Fibroblast of the conjunctiva (primary cell): ENCODE measurements at places on chromosomes 2 and 18.

GRCh38 chr18:28108814-28109213 lies 68.1 kb downstream of the CDH2 start:
- no peak for DNase-seq

GRCh38 chr2:171956135-171956825 lies 34.0 kb downstream of the HAT1 start:
- no peak for DNase-seq

DNA sequence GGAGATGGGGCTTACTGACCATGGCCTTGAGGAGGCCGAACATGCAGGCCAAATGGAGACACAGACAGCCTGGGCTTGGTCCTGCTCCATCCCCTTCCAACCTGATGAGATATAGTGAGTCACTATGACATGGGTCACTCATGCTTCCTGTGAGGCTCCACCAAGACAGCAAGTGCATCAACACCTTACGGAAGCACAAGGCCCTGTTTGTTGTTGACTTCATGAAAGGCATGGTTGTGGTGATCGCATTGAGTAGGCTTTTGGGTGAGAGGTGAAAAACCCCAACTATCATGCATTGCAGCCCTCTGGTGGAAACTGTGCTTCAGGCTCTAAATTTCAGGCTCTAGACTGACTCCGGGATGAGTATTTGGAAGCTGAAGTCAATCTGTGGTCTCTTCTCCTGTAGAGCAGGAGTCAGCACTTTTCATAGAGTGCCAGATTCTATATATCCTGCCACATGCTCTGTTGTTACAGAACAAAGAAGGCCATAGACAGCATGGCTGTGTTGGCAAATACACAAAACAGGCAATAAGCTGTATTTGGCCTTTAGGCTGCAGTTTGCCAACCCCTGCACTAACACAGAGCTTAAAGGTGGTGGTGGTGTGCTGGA lies 10.1 kb downstream of the IL37 start:
- DNase-seq = no peak

- DNase-seq = no peak
Measured at GRCh38 chr18:48868468-48869466, 82.0 kb downstream of the SMAD7 start.

GRCh38 chr2:134218414-134218813 lies 35.5 kb upstream of the MGAT5 start:
- DNase-seq = no peak

- DNase-seq = no peak
Measured at GRCh38 chr2:28334527-28334894, 58.1 kb upstream of the FOSL2 start.

DNA sequence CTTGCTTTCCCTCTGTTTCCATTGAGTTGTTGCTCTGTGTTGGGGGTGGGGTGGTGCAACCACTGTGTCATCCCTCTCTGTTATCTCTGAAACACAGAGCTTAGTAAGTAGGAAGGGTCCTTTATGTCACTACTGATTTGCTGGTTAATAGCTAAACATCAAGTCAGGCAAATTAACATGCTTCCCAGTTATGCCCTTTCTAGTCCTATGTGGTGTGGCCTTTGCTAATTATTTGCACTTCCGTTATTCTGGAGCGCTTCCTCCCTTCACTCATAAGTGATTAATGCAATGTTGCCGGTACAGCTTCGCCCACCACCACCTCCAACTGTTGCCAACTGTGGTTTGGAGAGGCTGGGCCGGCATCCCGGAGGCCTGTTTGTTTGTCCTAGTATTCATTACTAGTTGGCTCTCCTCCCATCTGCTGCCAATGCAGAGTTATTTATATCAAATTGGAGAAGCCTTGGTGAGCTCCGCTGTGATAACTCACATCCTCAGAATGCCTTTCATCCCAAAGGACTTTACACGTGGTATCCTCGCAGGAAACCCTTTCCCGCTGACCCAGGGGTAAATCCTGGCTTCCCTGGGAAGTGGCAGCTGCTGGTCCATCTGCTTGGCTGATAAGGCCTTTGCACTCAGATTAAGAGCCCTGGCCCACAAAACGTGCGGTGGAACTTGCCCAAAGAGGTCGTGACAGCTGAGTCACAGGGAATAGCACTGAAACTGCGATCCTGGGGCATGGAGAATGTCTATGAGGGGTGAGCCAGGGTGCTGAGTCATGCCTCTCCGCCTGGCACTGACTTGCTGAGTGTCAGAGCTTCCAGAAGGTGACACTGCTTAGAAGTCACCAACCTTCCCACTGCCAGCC lies 72.0 kb upstream of the ZCCHC2 start:
- peak; percentile 14 for DNase-seq

DNA sequence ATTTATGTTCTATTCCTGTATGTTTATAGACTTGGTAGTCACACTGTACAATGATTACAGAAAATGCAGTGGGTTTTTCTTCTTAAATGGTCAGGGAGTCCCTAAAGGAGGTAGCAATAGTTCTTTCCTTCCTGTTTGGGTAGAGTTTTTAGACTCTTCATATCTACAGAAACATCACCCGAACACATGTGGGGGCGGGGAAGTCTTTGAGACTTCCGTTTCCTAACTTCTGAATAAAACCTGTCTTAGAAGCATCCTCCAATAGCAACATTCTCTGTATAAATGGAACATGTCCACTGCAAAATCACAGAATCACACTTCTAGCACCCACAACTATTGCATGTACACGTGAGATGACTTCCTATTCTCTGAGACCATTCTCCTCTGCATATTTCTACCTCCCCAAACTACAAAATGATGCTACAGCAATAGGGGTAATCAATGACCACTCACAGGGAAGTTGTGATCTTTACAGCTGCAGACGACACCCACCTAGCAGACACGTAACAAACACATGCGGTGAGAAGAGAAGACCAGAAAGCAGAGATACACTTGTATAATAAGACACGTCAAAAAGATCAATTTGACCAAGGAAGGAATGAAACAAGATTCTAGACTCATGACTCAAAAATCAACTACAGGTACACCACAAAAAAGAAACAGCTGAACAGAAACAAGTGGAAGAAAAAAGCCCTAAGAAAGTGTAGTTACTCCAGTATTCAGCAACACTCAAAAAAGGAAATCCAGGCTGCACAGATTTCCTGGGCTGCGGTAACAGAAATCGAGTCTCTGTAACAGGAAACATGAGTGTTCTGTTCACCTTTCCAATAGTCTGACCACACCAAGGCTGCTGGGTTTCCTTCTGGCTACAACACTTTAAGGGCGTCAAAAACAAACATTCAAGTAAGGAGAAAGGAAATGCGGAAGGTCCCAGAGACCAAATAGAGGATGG lies 120.4 kb downstream of the ZNF516 start:
- no peak for DNase-seq

DNA sequence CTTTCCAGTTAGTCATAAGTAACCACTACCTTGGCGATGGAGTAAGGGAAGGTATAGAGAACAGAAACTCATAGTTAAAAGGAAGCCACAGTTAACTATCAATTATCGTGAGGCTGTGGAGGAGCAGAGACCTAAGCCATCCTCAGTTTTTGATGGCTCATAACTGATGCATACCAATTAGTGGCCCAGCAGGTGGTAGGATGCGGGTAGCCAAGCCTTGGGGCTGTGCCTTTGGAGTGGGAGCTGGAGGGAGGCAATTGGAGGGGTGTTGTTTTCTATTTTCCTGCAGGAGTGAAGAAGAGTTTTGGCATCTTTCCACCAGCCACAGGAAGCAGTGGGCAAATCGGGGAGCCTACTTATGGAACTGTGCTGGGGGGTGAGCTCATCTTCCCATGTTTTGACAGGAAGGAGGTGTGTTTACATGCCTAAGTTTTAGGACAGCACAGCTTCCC lies 194.8 kb downstream of the TPGS2 start:
- DNase-seq = no peak

- no peak for DNase-seq
Measured at GRCh38 chr2:164084066-164084465, 348.3 kb upstream of the FIGN start.

- no peak for DNase-seq
Measured at GRCh38 chr18:5627776-5628511, 84.1 kb upstream of the EPB41L3 start.

- no peak for DNase-seq
Measured at GRCh38 chr2:138744713-138745112, 35.5 kb downstream of the NXPH2 start.

GRCh38 chr2:38615237-38615636 lies 12.5 kb upstream of the HNRNPLL start:
- DNase-seq = no peak

GRCh38 chr2:112243233-112243632 lies 11.6 kb downstream of the ZC3H8 start:
- no peak for DNase-seq

DNA sequence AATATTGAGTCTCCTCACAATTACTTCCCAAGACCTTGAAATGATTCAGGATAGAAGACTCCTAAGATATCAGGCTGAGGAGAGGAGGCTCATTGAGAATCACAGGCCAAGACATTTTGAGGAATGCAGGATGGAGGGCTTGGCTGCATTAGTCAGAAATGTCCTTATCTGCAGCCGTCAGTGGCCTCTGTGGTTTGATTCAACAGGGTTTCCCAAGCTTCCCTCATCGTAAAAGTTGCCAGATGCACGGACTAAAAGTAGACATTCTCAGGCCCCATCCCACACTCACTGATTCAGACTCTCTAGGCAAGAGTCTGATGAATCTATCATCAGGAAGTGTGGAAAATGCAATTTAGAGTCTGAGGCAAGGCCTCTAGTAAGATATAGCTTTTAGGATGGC lies 34.0 kb upstream of the TMEM178A start:
- DNase-seq = no peak

GRCh38 chr2:114421781-114422180 lies 20.7 kb upstream of the DPP10 start:
- no peak for DNase-seq

DNA sequence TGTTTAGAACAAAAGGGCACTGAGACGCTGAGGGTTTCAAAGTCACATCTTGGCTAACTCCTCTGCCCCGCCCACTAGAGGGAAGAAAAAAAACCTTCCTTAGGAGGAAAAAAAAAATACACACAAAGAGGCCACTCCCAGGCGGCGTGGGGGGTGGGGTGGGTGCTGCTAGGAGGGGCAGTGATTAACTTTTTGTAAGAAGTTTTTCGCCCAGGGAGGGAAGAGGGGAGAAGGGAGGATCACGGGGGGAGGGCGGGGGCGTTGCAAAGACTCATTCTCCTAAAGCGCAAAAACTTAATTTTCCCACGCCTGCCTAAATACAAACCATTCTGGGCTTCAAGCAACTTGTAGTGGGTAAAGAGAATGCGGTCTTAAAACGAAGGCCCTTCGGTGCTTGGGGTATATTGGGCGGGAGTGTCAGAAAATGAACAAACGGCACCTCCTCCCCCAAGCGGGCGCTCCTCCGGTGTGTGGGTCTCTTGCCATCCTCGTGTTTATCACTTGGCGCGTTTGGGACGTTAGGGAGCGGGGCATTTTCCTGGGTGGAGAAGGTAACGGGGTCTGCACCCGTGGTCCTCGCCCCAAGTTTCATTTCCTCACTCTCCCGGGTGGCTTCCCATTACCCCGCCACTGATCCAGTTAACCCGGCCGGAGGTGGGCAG lies 1.7 kb downstream of the CXCR4 start:
- DNase-seq = no peak

DNA sequence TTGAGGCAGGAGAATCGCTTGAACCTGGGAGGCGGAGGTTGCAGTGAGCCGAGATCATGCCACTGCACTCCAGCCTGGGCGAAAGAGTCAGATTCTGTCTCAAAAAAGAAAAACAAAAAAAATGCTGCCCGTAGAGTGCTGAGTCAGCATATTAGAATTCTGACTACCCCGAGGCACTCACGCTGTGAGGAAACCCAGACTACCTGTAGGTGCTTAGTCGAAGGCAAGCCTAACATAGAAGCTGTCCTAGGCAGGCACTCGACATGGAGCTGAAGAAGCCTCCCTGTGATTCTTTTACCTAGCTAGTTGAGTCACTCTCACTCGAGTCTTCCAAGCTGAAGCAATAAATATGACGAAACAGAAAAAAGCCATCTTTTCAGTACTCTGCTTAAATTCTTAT lies 1323.2 kb upstream of the DDX18 start:
- DNase-seq = no peak

DNA sequence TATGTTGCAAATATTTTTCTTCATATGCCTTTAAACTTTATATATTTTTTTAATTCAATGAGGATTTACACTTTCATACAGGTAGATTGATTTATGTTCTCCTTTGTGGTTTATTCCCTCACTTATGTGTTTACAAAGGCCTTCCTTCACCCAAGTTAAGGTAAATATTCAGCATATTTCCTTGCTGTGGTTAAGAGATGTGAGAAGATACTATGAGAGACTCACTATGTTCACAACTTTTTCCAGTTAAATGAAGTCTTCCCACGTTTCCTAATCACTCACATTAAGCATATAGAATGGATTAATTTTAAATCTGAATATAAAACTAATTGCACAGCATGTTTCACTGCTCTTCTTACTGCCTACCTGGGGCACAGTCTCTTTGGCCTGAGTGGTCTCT lies 597 bp downstream of the PECR start:
- no peak for DNase-seq

GRCh38 chr2:119366161-119366648 lies 429 bp downstream of the C2orf76 start:
- DNase-seq = no peak

- DNase-seq = no peak
Measured at GRCh38 chr2:44652701-44653100, 288.8 kb upstream of the SIX3 start.

DNA sequence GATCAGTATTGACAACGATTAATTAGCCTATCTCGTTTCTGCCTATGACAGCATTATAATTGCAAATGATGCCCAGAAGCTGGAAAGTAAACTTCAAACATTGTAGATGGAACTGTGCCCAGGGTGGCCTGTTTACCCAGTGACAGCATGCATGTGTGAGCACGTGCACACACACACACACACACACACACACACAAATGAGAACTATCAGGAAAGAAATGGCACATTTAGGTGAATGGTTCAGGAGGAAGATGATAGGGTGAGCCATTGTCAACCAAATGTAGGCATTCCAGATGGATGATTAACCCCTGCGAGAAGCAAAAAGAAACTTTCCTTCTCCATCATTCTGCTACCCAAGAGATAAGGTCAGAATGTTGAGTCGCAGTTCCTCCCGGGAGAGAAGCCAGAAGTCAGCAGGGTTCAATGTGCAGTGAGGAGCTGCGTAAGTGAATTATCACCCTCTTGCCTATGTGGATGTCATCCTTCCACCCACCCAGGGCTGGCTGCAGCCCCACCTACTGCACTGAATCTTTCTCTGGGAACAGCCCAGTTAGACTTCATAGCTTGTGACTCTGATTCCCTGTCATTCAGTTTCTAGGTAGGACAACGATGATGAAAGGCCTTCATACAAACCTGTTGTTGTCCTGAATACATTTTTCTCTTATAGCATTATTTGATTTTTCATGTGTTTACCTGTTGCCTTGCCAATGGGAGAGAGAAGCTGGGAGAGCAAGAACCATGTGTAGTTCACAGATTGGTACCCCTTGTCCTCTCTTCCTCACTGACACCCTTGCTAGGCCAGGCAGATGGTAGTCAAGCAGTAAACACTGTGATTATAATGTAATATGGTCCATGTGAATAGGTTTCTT lies 3.5 kb upstream of the APOB start:
- DNase-seq = no peak

- DNase-seq = no peak
Measured at GRCh38 chr2:205323929-205324328, 358.4 kb upstream of the NRP2 start.

- peak; percentile 60 for DNase-seq
Measured at GRCh38 chr2:215680605-215681598, 245.0 kb upstream of the FN1 start.
